ENCODE measurements at places on chromosomes 16 and 17.

- DNase-seq, result no peak
Observed at GRCh38 chr17:17081304-17081940, 39.2 kb downstream of the MPRIP start.

DNA sequence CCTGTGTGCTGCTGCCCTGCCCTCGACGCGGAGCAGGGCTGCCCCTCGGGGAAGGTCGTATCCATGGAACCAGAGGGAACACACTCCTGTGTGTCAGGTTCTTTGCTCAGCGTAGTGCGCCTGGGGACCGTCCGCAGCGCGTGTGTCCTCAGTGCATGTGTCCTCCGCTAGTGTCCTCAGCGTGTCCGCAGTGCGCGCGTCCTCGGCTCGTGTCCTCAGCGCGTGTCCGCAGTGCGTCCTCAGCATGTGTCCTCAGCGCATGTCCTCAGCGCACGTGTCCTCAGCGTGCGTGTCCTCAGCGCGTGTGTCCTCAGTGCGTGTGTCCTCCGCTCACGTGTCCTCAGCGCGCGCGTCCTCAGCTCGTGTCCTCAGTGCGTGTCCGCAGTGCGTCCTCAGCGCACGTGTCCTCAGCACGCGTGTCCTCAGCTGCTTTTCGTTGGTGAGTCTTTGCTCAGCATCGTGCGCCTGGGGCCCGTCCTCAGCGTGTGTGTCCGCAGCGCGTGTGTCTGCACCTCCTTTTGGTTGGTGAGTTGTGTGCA is 59.2 kb upstream of the ZNF750 start:
- no peak for DNase-seq

DNA sequence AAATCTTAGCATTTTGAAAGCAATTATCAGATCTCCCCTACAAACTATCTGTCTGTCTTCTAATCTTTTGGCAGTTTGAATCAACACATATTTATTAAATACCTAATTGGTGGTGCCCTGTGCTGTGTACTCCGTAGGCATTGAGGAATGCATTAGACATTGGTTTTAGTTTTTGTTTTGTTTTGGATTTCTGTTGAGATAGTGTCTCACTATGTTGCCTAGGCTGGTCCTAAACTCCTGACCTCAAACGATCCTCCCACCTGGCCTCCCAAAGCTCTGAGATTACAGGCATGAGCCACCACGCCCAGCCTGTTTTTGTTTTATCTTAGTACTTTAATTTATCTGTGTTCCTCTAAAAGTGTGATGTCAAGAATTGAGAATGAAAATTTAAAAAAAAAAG is 124.8 kb upstream of the RBL2 start:
- no peak for DNase-seq

DNA sequence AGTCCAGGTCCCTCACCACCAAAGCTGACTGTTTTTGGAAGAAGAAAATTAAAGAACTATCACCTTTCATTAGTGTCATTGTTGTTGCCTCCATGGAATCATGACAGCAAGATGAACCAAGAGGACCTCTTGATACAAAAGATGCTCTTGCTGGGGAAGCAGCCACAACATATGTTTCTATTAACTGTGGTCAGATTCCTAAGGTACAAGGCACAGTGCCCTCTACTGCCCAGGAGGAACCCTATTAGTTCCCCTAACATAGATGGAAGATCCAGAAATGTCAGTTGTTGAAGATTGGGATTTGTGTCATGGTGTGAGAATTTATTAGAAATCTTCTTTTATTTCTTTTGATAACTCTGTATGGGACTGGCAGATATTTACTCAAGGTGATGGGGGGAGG is 188.2 kb upstream of the ANKFN1 start:
- no peak for DNase-seq

- DNase-seq, result no peak
Observed at GRCh38 chr16:15487336-15488284, 53.2 kb downstream of the BMERB1 start.

- no peak for DNase-seq
Observed at GRCh38 chr16:53040788-53041187, 11.9 kb downstream of the CHD9NB start.

DNA sequence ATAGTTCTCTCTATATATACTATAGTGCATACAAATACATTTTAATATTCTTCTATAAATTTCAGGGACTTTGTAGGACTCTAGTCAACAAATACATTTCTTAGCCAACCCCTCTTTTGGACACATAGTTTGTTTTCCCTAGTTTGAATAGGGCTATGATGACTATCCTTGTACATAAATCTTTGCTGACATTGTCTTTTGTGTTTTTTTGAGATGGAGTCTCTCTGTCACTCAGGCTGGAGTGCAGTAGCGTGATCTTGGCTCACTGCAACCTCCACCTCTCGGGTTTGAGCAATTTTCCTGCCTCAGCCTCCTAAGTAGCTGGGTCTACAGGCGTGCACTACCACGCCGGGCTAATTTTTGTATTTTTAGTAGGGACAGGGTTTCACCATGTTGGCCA is 3.3 kb downstream of the ANKS4B start:
- no peak for DNase-seq

- no peak for DNase-seq
Observed at GRCh38 chr16:6837722-6838121, 494.9 kb upstream of the RBFOX1 start.

GRCh38 chr17:41444186-41444585 is 3.4 kb upstream of the KRT38 start:
- DNase-seq, result no peak

DNA sequence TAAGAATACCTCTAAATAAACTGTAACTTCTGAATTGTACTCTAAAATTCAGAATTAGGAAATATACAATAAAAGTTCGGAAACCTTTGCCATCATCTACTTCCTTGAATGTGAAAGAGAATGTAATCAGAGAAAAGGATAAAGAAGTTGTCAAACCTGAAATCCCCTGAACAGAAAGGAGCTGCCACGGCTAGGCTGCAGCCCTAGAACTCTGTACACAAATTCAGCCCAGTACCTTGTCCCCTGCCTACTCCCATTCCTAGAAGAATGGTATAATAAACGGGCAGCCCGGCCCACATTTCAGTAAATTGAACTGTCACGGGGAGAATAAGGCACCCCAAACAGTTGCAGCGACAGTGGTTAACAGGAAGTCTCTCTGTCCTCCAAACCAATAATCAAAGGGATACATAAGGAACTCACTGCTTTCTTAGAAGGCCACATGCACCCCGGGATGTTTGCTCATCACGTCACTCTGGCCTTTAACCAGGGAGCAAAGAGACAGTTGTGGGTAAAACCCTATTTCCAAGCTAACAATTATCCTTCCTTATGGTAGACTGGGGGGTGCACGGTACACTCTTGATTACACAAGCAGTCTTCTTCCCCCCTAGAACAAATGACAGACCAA is 24.3 kb upstream of the RFFL start:
- DNase-seq, result no peak

GRCh38 chr17:30530346-30531025 is 53.3 kb downstream of the GOSR1 start:
- DNase-seq, result no peak

DNA sequence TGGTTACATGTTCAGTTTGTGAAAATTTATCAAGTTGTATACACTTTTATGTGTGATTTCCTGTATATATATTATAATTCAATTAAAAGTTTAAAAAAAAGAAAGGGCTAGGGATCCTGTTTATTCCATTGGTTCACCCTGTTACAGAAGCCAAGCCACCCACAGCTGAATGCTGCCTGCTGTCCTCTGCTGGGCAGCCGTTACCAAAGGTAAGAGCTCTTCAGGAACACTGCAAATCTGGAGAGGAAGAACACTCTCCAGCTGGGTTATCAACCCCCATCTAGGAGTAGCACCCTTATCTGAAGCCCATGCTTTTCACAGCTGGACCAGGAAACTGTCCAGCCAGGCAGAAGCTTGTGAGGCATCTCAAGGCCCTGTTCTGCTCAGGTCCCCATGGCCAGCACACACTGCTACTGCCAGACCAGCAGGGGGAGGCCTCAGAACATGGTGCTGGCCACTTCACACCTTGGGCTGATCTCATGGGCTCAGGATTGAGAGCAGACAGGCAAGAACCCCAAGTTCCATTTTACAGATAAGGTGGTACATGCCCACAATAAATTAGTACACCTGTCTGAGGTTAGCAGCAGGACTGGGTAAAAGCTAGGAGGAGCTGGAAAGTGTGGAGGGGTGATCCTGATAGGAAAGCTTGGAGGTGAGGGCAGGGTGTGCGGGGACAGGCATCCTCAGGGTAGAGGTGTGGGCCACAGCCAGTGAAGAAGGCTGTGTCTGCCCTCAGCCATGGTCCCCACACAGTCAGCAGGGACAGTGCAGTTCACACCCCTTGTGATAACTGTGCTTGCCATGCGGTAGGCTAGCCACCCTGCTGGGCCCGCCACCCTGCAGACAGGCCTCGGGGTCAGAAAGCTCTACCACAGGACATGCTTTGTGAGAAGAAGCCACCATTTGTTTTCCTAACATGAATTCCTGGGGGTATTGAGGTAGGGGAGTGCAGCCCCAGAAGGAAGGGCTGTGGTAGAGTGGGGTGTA is 54.3 kb upstream of the SREBF1 start:
- peak; percentile 15 for DNase-seq

GRCh38 chr16:73390936-73391335 is 343.0 kb upstream of the ZFHX3 start:
- no peak for DNase-seq

DNA sequence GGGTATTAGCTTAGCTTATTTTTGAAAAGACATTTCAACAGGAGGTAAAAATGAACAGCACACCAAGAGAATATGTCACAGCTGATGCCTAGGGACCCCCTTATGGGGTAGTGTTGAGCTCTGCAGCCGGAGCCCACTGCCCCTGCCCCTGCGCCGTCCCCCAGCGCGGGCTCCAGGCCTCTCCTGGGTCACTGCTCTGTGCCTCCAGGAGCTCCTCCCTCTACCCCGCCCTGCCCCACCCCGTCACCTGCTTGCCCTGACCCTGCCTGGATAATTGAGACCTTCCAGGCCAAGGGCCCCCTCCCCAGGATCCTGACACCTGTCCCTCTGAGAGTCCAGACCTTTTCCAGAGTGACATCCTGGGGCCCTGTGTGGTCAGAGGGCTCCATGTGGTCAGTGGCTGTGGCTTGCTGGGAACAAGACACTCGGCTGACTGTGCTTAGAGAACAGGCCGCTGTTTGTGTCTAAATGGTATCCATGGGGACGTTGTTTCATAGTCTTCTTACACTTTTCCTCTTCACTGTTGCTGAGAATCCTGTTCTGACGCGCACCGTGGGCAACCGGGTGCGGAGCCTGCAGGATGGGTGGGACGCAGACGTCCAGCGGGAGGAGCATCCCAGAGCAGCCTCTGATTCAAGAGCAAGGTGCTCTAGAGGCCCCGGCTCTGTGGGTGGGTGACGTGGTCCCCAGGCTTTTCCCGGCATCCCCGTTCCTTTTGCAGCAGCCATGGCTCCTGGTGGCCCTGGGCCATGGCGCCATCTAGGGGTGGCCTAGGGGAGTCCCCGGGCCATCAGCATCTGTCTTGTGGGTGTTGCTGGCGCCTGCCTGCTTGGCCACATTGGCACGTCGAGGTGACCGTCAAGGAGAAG is 20.0 kb upstream of the WFIKKN1 start:
- DNase-seq, result peak; percentile 50

DNA sequence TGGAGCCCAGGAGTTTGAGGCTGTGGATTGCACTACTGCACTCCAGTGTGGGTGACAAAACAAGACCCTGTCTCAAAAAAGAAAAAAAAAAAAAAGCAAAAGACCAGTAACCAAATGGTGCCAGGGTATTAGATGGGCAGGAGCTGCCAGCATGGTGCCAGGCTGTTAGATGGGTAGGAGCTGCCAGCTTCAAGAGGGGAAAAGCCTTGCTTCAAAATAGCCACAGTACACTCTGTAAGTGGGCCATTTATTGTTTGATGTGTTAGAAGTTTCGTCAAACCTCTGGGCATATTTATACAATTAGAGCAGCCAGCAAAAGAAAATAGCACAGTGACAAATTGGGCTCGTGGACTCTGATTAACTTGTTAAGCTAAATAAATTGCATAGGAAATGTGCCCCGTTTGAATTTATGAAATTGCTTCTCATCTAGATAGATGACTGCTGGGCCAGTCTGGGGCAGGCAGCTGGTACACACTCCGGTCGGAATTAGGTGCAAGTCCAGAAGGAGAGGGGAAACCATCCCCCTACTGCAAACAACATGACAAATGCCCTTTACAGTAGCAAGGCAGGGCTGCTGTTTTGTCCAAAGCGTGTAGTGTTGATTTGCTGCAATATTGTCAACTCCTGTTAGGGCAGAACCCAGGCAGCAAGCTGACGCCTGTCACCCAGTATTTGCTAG is 126.3 kb upstream of the IRX3 start:
- no peak for DNase-seq

DNA sequence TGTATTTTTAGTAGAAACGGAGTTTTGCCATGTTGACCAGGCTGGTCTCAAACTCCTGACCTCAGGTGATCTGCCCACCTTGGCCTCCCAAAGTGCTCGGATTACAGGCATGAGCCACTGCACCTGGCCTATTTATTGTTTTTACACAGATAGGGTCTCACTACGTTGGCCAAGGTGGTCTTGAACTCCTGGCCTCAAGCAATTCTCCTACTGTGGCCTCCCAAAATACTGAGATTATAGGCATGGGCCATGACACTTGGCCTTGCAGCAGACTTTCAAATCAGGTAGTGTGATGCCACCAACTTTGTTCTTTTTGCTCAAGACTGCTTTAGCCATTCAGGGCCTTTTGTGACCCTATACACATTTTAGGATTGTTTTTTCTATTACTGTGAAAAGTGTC is 61.7 kb upstream of the INTS2 start:
- DNase-seq, result no peak

DNA sequence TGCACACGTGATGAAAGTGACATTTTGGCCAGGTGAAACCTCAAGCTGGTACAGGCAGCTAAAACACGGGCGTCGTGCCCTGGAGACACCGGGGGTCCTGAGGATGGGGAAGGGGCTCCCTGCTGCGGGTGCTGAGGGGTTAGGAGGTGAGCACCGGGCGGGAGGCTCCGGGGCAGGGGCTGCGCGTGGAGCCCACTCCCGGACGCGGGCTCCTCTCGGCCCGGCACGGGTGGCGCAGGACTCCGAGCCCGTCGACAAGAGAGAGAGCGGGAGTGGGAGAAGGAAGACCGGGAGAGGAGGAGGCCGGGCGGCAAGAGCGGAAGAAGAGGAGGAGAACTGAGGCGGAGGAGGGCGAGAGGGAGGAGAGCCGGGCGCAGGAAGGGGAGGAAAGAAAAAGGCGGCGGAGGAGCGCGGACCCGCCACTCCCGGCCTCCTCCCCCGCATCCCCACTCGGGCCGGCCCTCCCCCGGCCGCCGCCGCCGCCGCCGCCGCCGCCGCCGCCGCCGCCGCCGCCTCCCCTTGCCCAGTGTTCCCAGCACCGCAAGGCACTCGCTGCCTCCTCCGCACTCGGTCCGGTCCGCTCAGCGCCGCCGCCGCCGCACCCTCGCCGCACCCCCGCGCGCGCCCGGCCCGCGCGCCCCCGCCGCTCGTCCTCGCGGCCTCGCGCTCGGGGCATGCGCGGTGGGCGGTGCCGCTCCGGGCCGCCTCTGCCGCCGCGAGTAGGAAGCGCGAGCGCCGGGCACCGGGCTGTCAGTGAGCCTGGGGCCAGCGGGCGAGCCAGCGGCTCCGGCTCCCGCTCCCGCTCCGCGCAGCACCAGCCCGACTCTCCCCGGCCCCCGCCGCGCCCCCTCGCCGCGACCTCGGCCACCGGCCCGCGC is at the start of gene PRKCA:
TSS of gene PRKCA (plus strand) at position 750 of the 878 bp plus-strand sequence.
- DNase-seq, result peak; percentile 72

All from stimulated activated CD4-positive, alpha-beta T cell treated with anti-CD3 and anti-CD28 coated beads, Interleukin-1b, Interleukin-23, amount 100 ng/mL, for 4 hours (primary cell).